ENCODE measurements at places on chromosomes 4 and X.

DNA sequence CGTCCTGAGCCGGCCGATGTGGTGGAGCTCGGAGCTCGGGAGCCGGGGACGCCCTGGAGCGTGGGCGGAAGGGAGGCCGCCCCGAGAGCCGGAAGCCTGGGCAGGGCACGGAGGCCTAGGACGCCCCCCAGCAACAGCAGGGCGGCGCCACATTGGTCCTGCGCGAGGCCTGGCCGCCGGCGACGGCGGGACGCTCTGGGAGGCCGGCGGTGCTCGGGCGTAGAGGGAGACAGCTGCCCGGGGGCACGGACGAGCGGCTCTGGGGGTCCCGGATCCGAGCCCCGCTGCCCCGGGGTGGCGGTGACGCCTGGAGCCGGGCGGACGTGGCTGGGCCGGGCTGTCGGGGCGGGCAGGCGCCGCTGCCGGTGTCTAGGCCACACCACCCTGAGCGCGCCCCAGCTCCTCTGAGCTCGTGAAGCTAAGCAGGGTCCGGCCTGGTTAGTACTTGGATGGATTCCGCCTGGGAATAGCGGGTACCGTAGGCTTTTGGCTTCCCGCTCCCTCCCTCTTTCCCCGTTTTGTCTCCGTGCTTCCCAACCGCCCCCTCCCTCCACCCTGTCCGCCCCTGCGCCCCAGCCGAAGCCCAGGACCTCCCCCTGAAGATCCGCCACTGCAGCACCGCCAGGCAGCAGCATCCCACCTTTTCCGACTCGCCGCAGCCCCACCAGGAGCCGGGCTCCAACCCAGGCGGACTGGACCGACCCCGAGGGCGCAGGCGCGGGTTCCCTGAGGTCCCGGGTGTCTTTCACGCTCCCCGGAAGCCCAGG is 12.1 kb downstream of the FRG2 start:
- no peak for DNase-seq

DNA sequence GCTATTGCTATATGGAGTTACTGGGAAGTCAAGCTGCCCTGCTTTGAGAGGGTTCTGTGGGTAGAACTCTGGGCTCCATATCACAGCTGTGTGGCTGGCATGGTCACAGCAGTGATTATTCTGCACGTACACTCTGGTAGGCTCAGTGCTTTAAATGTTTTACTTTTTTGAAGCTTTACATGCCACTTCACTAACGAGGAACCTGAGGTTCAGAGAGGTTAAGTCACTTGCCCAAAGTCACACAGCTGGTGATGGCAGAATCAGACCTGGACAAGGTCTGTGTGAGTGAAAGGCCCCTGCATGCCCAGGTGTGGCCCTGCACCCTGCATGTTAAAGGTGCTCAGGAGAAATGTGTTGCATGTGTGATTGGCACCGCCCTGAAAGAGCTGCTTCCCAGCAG is 24.5 kb downstream of the EVC start:
- no peak for DNase-seq

DNA sequence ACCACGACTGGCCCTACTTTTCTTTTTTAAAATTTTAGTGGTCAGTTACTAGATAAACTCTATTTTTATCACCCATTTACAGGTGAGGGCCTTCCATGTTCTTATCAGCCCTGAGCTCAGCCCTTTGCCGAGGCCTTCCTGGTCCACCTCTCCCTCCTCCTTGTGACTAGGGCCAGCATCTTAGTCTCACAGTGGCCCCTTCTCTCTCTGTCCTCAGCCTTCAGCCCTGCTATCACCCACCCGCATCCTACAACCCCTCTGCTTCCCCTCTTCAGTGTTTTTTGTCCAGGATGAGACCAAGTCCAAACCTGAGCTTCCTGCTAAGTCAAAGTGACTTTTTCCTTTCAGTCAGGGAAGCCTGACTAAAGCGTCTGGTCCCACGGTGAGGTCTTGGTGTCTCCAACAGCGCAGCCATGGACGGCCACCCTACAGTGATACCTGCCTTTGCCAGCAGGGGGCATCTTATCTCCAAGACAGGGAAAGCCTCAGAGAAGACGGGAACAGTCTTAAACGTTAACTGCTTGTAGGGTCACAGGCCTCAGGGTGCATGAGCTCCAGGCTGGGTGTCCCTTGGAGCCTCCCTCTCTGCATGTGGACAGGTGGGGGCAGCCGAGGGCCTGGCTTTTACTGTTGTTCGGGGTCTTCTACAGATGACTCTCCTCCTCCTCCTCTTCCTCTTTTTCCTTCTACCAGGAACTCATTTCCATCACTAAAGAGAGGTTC is 11.7 kb upstream of the GAGE10 start:
- peak; percentile 51 for DNase-seq

DNA sequence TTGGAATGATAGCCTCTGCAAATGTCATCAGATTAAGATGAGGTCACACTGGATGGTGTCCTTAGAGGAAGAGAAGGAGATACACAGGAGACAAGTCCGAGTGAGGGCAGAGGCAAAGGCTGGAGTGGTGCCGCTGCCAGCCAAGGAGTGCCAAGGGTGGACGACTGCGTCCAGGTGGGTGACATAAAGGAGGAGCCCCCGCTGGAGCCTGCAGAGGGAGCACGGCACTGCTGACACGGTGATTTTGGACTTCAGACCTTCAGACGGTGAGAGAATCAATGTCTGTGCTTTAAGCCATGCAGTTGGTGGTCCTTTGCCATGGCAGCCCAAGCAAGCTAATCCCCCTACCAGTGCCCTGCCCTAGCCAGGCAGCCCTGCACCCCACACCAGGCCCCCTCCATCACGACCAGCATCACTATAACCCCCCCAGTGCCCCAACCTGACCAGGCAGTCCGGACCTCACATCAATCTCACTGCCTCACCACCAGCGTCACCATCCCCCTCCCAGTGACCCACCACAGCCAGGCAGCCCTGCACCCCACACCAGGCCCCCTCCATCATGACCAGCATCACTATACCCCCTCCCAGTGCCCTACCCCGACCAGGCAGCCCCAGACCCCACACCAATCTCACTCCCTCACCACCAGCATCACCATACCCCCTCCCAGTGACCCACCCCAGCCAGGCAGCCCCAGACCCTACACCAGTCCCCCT is 130.0 kb downstream of the HMX1 start:
- DNase-seq: no peak

GRCh38 chr4:88382621-88383020 is 4.0 kb downstream of the HERC6 start:
- no peak for DNase-seq

- no peak for DNase-seq
Measured at GRCh38 chr4:94498502-94498901, 46.8 kb downstream of the PDLIM5 start.

DNA sequence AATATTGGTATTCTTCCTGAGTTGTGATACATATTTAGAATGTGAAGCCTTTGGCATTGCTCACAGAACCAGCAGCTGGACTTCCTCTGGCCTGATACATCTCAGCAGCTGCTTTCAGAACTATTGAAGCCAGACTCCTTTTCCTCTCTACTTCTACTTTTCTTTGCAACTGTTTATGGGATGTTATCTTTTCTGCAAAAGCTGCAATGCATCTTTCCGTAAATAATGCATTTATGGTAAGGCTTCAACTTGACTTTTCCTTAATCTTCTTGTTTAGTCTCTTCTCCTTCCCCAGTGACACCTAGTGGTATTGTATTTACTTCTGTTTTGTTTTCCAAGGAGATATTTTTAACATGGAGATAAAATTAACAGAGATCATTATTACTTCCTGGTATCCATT is 1548.7 kb downstream of the PCDH7 start:
- DNase-seq: peak; percentile 7

DNA sequence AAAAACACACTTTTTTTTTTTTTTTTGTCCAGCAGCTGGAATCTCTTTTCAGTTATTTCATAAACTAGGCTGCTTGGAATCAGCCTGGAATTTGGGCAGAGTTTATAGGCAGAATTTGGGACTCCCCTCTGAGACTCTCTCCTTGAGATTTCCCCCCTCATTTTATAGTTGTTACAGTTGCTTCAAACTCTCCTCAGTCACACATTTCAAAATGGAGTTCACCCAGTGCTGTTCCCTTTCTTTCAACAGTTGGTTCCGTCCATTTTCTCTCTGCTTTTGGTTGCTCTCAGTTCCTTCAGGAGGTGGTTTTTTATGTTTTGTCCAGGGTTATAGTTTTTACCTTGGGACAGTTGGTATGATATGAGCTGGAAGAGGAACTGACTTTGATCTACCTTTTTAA is 27.5 kb downstream of the NSD2 start:
- no peak for DNase-seq

DNA sequence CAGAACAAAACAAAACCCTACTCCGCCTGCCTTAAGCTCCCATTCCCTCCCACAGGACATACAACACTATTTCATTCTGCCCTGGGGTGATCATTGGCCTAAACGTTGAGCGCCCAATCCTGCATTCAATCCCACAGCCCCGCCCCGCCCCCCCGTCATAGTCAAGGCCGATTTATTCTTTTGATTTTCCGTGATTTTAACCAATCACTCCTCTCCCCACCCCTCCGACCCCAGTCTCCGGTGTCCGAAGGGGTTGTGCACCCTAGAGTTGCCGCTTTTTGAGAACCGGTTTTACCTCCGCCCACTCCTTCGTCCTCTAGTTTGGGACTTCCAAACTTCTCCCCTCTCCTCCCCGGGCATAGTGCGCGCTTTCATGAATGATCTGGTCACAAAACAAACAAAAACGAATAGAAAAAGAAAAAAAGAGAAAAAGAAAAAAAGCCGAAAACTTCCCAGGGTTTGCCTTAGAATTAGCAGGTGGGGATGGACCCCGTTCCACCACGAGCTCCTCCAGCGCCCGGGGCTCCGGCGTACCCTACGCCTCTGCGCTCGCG is 446 bp upstream of the UBE2A start:
- peak; percentile 15 for DNase-seq

- DNase-seq: no peak
Measured at GRCh38 chr4:147735413-147736301, 3.8 kb downstream of the ARHGAP10 start.

DNA sequence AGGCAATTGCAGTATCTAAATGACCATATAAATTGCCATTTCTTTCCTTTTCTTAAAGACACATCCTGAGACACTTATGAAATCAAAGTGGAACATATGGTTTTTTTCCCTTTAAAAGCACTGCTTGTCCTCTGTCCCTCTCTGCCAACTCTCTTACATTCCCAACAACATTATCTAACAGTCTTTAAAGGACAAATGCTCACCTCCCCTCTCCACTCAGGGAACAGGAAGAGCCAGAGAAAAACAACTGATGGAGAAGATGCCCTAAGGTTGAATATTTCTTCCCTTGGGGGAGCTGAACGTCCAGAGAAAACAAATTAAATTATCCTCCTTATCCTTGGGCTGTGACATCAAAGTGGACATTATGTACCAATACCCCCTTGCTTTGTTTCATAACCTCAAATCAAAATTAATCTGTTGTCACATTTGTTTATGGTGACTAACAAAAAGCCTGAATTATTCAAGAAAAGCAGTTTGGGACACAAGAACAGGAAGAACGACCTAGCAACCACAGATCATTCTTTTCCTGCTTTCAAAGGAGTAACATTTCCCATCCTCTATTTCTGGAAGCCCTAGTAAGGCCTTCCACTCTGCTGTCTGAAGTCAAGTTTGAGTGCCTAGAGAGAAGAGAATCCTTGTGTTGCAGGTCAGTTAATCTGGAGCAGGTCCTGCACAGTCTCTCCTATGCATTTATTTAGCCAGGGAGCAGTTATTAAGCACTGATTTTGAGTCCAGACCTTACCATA is 52.6 kb upstream of the PAGE1 start:
- no peak for DNase-seq

- no peak for DNase-seq
Measured at GRCh38 chr4:100593935-100594334, 76.1 kb upstream of the EMCN start.

DNA sequence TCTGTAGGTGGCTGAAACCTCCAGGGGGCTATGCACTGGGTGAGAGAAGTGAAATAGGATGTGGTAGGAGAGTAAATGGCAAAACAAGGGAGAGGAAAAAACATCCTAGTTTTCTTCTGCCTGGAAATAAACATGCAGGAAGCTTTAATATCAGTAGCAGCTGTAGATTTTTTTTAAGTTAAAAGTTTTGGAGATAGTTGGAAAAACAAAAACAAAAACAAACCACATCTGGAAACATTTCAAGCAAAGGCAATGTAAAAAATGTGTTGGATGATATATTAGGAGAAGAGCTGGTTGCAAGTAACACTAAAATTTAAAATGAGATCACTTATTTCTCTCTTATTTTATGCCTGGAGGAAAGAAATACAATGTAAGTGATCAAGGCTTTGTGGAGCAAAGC is 388.0 kb downstream of the SPRY1 start:
- DNase-seq: no peak

DNA sequence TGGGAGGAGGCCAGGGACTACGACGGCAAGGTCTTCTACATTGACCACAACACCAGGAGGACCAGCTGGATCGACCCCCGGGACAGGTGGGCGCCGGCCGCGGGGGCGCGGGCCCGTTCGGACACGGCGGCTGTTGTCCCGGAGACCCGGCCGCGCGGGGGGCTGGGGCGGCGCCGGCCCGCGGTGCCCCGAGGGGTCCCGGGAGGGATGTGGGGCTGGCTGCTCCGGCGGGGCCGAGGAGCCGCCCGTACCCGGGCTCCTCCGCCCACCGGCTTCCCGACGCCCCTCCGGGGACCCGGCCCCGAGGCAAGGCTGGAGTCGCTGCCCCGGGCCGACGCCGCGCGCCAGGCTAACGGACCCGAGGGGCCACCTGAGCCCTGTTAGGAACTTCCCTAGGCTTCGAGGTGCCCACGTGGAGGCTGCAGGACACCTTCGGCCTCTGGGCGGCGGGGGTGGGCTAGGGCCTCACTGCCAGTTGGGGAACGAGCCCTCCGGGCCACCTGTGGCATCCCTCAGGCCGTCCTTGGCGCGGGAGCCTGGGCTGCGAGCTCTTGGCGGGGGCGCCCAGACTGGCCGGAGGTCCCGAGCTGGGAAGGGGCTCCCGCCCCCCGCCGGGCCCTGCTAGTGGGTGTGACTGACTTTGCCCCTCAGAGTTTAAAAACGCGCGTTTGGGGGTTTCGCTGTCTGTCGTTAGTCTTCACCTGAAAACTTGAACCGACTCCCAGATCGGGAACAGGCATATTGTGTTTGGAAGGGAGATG is 660 bp downstream of the WWC2 start:
- DNase-seq: no peak

DNA sequence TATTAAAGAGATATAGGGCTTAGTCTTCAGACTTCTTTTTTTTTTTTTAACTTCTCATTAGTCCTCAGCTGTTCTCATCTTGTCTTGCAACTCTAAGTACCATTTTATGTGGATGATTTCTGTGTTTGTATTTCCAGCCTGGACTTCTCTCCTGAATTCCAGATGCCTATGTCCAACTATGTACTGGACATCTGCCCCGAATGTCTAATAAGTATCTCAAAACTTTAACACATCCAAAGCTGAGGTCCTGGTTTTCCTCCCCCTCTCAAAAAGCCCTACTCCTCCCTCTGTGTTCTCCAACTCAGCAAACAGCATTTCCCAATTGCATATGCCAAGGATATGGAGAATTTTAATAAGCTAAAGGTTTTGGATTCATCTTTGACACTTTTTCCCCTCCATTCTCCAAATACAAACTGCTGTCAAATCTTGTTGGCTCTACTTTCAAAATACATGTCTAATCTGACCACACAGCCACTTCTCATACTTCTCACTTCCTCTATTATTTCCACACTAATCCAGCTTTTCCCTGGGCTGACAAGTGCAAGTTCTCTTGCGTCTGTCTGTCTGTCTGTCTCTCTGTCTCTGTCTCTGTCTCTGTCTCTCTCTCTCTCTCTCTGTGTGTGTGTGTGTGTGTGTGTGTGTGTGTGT is 79.8 kb downstream of the CLCN5 start:
- DNase-seq: no peak

GRCh38 chr4:186854256-186854655 is 130.6 kb upstream of the FAT1 start:
- no peak for DNase-seq

GRCh38 chr4:154406018-154406795 is 85.4 kb downstream of the DCHS2 start:
- DNase-seq: no peak
